ENCODE measurements at places on chromosomes 6 and 20.

- DNase-seq = no peak
Measured at GRCh38 chr20:49985617-49986016, 2.8 kb downstream of the SNAI1 start.

GRCh38 chr6:113451049-113451448 is 406.1 kb upstream of the MARCKS start:
- DNase-seq = no peak

DNA sequence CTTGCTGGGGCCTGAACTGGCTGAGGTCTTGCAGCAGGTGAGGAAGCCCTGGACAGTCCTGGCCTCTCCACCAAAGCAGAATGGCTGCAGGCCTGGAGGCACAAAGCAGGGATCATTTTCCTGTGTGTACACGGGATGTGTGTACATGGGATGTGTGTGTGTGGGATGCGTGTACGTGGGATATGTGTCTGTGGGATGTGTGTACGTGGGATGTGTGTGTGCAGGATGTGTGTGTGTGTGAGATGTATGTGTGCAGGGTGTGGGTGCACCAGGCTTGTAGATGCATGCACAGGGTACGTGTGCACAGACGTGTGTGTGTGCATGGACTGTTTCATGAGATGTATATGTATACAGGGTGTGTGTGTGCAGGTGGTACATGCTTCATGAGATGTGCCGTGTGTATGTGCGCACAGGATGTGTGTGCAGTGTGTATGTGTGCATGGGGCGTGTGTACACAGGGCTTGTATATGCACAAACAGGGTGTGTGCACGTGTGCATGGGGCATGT is 7.9 kb upstream of the CHRNA4 start:
- no peak for DNase-seq

DNA sequence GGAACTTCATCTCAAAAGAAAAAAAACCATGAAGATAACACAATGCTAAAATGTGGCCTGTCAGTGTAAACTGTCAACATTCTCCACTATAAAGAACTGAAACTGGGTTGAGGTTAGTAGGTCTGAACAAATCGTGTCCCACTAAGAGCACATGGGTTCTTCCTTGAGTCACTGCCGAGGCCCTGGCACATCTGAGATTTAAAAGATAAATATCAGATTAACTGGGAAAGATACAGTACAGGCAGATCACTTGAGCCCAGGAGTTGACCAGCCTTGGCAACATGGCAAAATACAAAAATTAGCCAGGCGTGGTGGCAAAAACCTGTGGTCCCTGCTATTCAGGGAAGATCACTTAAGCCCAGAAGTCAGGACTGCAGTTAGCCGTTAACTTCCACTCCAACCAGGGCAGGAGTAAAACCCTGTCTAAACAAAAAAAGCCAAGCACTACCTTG is 5.6 kb downstream of the EEF1A1 start:
- no peak for DNase-seq

GRCh38 chr6:44867571-44868334 is 460.4 kb upstream of the RUNX2 start:
- no peak for DNase-seq

DNA sequence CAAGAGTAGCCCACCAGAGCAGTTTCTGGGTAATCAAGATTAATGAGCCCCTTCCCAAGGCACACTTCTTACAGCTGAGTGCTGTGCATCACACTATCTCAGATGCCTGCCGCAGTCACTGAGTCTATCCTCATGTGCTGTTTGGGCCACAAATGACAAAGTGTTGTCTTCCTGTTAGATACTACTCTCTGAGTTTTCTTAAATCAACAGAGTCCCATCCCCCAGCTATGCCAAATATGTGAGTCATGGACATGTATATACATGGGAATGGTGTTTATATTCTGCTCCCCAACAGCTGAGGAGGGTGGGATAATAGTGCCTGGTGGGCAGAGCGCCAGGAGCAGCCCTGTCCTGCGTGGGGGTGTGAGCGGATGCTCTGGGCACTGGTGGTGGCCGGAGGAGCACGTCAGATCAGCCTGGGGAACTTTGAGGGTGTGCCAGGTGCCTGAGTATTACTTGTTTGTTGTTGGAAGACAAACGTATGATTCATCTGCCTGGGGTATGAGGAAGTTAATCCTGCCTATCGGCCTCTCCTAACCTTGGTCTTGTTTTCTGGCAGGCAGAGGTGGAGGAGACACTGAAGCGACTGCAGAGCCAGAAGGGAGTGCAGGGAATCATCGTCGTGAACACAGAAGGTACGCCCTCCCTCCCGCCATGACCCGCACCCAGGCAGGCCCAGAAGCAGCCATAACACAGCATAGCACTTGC is 9.6 kb downstream of the DYNLRB1 start:
- DNase-seq = no peak

DNA sequence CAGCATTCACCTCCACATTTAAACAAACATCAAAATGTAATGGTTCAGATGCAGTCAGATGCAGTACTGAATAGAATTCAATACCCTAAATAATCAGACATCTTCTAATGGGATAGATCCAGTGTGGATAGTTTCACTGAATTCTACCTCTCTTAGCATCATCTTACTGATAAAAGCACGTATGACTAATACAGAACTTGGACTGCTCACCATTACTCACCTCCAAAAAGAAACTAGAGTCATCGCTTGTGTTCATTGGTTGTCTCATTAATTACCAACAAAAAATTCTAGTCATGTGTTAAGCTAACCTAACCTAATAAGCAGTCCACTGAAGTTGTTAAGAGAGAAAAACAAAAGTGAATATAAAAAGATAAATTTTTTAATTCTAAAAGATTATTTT is 165.9 kb upstream of the IRAK1BP1 start:
- DNase-seq = no peak

DNA sequence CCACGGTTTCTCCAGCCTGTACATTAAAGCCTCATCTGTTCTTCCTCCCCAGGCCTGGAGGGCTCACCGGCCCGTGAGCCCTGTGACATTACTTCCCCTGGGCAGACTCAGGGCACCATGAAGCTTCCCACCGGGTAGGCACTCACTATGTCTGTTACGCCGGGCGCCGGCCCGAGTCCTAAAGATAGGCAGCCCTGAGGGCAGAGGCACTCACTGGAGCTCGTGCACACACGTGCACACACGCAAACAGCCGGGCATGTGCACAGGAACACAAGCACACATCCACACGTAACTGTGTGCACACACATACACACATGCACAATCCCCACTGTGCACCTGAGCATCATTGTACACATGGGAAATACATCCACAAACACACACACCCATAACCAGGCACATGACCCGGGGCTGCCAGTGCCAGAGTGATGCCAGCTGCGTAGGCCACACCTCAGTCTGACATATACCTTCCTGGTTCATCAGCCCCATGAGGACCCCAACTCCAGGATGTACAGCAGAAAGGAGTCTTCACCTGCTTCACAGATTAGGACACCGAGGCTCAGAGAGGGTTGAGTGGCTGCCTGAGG is 83.7 kb downstream of the YTHDF1 start:
- no peak for DNase-seq

- DNase-seq = no peak
Measured at GRCh38 chr20:46367967-46368901, 38.2 kb downstream of the ELMO2 start.

All from cortex of kidney (tissue), 1 donor.